Small intestine (tissue), 16 donors: ENCODE measurements at places on chromosomes 2 and 18. TPM values are rescaled to one million over a fixed set of nuclear protein-coding genes. Genes with fewer than 3 reads are reported as not detected.

DNA sequence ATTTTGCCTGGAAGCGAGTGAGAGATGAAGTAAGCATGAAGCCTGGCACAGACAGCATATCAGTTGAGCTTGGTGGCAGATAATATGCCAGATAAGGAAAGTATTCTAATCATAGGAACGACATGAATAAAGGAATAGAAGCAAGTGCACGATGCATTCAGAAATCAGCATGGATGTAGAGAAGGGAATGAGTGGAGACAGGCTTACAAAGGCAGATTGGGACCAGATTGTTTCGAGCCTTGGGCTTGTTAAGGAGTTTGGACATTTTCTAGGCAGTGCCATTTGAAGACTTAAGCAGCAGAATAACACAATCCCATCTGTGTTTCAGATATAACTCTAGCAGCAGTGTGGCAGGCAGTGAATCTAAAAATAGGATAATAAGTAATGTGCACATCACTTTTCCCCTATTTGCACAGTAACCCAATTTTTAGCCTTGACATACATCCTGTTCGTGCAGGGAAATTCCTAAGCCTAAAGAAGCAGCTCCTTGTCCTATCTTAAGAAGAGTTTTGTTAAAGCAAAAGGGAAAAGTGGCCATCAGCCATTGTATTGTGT, 450.2 kb downstream of the PLCL1 start:
- no peak for DNase-seq

GRCh38 chr2:185955050-185955449, 216.4 kb downstream of the FSIP2 start:
- no peak for DNase-seq

DNA sequence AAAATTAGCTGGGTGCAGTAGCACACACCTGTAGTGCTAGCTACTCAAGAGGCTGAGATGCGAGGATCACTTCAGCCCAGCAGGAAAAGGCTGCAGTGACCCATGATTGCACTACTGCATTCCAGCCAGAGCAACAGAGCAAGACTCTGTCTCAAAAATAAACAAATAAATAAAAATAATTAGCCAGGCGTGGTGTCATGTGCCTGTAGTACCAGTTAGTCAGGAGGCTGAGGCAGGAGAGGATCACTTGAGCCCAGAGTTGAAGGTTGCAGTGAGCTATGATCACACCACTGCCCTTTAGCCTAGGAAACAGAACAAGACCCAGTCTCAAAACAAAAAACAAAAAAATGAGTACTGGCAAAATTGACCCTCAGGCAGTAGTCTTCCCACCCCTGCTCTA, 61.9 kb upstream of the PPP1CB start:
- no peak for DNase-seq

GRCh38 chr2:222526480-222527277, 102.3 kb downstream of the SGPP2 start:
- no peak for DNase-seq

DNA sequence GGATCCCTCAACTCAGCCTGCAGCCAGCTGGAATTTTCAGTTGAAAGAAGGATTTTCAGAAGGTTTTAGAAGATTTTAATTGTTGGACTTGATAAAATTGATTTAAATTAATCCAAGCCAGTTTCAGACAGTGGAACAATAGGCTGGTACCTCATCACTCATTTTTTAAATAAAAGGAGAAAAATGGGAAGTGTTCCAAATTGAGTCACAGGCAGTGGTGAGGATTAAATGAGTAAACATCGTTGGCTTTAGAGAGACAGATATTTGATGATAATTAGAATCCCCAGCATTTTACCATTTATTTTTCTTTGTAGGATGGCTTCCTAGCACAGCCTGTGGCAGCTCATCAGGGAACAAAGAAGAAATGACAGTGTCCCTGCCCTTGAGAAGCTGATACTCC, 7.4 kb downstream of the CXCR4 start:
- no peak for DNase-seq

DNA sequence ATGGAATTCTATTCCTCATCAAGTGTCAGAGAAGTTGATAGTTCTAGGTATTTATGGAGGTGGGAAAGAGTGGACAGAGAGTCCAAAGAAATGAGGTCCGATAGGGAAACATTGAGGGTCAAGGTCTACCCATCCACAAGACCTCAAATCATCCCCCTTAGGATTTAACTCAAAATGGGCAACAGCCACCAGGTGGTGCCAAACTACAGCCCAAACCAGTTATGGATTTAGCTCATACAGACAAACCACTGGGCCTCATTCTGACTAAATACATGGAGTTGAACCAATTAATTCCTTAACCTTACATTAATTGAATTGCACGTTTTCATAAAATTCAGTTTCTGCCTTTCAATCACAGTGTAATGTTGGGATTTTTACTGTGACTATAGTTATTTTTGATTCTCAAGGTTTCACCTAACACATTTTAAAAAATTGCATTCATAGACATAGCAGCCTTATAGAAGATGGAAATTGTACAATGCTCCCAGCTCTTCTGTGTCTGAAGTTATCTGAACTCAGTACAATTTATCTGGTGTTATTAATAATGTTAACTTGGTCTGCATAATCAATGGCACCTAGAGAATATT, 98.2 kb upstream of the HNMT start:
- DNase-seq: peak; percentile 64

DNA sequence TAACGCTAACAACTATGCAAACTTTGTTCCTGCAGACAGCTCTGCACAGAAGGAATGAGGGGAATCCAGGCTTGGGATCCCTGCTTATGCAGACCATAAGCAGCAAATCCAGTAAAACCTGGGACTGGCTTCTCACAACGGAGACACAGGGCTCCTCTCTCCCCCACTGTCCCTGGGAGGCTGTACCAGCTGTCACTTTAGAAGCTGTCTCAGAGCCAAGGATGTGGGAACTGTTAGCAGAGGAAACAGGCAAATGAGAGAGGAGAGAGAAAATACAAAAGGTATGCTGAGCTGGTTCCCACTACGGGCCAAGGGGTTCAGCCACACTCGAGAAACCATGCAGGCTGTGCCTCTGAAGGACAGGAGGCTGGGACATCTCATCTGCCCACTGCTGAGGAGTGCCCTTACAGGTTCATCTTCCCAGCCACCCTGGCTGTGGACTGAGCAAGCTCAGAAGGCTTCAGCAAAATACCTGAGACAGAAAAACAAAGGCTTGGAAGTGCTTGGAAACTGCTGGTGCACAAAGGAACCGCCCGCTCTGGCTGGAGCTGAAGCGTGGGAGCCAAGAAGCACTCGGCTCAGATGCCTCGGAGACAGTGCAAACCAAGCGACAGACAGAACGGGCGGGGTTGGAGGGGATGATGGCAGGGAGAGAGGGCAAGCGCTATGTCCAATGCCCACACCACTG, 72.5 kb downstream of the FAM210A start:
- DNase-seq: no peak

GRCh38 chr2:113822087-113822815, 65.8 kb upstream of the SLC35F5 start:
- no peak for DNase-seq

GRCh38 chr2:217710211-217710765, 292.5 kb downstream of the TNS1 start:
- DNase-seq: no peak

- no peak for DNase-seq
Measured at GRCh38 chr18:64127172-64127571, 21.7 kb downstream of the LINC00305 start.

DNA sequence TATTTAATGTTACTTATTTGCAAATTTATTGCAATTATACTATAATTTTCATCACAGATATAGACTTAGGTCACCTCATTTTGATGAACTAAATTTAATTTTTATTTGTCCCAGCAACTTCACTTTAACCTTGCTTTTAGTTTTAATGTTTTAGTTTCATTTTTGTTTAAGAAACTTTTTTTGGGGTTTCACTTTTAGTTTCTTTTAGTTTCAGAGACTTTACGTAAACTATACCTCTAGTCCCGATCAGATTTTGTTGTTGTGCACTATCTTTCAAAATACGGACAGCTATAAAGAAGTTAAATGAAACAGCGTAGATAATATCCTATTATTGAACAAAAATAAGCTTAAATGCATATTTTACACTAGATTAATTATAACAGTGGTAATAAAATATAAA, 460.5 kb downstream of the ERBB4 start:
- DNase-seq: peak; percentile 1

DNA sequence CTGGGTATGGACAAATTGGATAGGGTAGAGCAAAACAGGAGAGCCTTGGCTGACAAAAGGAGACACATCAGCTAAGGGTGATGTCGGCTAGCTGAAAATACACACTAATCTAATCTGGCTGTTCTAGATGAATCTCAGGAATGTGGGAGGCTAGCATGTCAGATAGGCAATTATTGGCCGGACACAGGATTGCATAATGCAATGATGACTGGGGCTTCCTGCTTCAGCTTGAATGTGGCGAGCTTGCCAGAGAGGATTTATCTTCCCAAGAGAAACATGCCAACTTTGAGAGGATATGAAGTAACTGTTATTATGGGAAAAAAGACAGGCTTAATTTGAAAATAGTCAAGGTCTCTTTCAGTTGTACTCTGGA, 102.4 kb downstream of the TRIB2 start:
- peak; percentile 38 for DNase-seq

GRCh38 chr2:10709290-10709939, 12.0 kb upstream of the ATP6V1C2 start:
- DNase-seq: peak; percentile 50

- DNase-seq: peak; percentile 82
Measured at GRCh38 chr2:68828887-68829708, 42.1 kb downstream of the BMP10 start.

- DNase-seq: no peak
Measured at GRCh38 chr2:123043458-123043857, 981.6 kb upstream of the CNTNAP5 start.

GRCh38 chr2:133504566-133505505, 63.4 kb downstream of the NCKAP5 start:
- peak; percentile 35 for DNase-seq

- DNase-seq: no peak
Measured at GRCh38 chr2:64601785-64602391, 51.8 kb downstream of the SERTAD2 start.

DNA sequence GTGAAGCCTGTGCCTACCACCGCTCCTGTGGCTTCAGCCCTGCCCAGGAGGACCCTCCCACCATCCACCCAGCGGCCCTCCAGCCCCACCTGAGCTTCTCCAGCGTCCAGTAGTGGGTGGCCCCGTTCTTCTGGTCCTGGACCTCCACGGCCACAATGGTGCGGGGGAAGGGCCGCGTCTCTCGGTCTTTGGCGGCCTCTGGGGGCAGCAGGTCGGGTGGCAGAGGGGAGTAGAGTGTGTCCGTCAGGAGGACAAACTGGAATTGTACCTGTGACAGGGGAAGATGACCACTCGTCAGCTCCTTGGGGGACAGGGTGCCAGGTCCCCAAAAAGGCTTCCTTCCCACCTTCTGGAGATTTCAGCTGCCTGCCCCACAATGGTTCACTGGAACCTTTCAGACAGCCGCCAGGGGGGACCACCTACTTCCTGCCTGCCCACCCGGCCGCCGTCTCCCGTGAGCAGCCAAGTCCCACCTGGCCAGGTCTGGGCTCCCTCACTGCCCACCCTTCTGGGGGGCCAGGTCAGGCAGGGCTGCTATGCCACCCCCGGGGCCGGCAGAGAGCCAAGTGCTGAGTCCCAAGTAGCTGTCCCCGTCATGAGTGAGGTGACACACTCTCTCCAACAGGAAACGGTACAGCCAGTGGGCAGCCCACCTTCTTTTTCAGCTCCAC, 59.3 kb downstream of the KIF1A start:
- no peak for DNase-seq

DNA sequence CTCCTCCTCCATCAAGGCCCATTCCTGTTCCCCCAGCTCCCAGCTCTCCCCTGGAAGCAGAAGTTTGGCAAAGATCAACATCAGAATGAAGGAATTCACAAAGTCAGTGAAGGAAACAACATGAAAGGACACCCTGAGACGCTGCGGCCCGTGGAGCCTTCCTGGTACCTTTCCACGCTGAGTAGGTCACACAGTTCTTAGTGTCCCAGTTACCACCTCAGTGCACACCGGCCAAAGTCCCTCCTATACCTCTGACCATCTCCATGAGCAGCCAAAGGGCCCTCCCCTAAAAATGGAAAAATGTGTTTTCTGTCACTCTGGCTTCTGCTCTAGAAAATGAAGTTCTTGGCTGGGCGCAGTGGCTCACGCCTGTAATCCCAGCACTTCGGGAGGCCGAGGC, 191.6 kb upstream of the AGAP1 start:
- DNase-seq: no peak

DNA sequence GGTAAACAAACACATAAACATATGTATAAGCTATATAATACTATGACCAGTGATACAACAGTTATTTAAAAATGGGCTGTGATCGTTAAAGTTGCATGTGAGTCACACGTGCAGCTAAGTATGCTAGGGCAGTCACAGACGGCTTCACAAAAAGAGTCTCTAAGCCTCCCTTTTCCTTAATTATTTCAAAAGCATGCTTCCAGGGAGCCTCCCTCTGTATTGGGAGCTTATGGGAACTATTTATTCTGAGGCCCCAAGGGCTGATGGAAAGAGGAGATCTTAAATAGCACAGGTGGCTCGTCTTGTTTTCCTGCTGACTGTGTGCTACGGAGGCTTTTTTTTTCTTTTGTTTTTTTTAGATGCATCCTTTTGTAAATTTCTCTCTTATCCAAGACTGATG, 94.3 kb downstream of the ADCYAP1 start:
- DNase-seq: no peak

DNA sequence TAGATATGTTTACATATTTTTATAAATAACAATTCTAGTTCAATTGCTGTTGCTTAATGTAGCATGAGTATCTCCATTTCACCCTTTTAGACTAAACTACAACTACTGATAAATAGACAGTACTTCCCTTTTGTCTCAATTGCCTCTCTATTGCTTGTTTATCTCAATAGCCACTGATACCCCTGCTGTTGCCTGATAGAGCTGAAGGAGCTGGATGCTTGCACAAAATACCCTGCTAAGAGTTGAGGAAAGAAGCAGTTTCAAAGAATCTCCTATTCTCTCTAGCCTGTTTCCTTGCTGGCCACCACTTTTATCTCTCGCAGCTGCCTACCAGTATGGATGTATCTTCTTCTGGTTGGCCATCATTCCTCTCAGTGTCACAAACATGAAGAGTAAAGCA, 16.9 kb upstream of the ZNF804A start:
- DNase-seq: no peak

GRCh38 chr2:113886479-113887008, 3.3 kb upstream of the ACTR3 start:
- DNase-seq: no peak

- no peak for DNase-seq
Measured at GRCh38 chr2:124919296-124919695, 894.2 kb downstream of the CNTNAP5 start.

EGR4 gene
- not detected for polyA plus RNA-seq

CRACDL gene
- 4.6 TPM for polyA plus RNA-seq

TRIM43 gene
- not detected for polyA plus RNA-seq

ERMN gene
- polyA plus RNA-seq: 0.27 TPM

EVX2 gene
- not detected for polyA plus RNA-seq

PREB gene
- polyA plus RNA-seq: 76.0 TPM

FBXO15 gene
- polyA plus RNA-seq: not detected

RPRD1A gene
- polyA plus RNA-seq: 20.9 TPM

ATP8B1 gene
- polyA plus RNA-seq: 57.1 TPM

SCYGR4 gene
- polyA plus RNA-seq: not detected

RAB17 gene
- polyA plus RNA-seq: 175 TPM

ARMC9 gene
- polyA plus RNA-seq: 0.67 TPM

KCNG2 gene
- polyA plus RNA-seq: not detected

VSNL1 gene
- 0.54 TPM for polyA plus RNA-seq
